Activated T-helper 9 cell treated with anti-CD3 and anti-CD28 coated beads, Interleukin-2, amount 50 U/mL, for 16 hours (primary cell): ENCODE measurements at places on chromosomes 1 and 21.
A peak's percentile ranks its signal among the peaks of the same experiment; 100 is the strongest.

- DNase-seq, result no peak
These were observed 1679.0 kb upstream of the B3GALT2 start for GRCh38 chr1:194865383-194865782.

GRCh38 chr1:5140136-5140535 is 485.7 kb downstream of the AJAP1 start:
- DNase-seq, result no peak

- no peak for DNase-seq
These were observed 123.9 kb downstream of the CASZ1 start for GRCh38 chr1:10672343-10673050.

DNA sequence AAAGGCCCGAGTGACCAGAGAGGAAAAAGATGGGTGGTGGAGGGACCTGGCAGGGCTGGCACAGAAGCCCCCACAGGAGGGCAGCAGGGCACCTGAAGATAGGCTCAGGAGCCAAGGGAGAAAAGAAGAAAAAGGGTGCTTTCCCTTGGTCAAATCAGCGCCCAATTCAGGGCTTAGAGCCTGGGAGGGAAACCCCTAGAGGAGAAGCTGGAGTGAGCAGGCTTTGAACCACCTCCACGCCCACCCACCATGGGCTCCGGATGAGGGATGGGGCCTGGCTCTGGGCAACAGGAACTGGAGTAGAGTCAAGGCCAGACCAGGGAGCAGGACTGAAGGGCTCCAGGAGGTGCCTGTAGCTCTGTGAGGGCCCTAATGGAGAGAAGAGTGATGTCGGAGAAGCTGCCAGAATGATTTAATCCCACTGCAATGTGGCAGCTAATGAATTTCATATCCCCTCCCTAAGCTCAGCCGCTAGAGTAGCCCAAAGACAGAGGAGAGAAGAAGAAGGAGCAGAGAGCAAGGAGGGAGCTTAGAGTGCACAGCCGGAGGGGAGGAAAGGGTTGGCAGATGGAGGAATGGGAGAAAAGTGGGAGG is 12.0 kb upstream of the PRELP start:
- no peak for DNase-seq

GRCh38 chr1:18111605-18112297 is 4.2 kb downstream of the IGSF21 start:
- DNase-seq, result no peak

DNA sequence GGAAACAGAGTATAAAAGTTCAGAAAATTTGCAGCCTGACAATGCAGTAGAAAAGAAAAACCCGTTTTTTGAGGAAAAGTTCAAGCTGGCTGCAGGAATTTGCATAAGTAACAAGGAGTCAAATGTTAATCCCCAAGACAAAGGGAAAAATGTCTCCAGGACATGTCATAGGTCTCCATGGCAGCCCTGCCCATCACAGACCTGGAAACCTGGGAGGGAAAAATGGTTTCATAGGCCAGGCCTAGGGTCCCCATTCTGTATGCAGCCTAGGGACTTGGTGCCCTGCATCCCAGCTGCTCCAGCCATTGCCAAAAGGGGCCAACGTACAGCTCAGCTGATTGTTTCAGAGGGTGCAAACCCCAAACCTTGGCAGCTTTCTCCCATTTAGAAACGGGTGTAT is 3.6 kb upstream of the KCNT2 start:
- DNase-seq, result no peak

DNA sequence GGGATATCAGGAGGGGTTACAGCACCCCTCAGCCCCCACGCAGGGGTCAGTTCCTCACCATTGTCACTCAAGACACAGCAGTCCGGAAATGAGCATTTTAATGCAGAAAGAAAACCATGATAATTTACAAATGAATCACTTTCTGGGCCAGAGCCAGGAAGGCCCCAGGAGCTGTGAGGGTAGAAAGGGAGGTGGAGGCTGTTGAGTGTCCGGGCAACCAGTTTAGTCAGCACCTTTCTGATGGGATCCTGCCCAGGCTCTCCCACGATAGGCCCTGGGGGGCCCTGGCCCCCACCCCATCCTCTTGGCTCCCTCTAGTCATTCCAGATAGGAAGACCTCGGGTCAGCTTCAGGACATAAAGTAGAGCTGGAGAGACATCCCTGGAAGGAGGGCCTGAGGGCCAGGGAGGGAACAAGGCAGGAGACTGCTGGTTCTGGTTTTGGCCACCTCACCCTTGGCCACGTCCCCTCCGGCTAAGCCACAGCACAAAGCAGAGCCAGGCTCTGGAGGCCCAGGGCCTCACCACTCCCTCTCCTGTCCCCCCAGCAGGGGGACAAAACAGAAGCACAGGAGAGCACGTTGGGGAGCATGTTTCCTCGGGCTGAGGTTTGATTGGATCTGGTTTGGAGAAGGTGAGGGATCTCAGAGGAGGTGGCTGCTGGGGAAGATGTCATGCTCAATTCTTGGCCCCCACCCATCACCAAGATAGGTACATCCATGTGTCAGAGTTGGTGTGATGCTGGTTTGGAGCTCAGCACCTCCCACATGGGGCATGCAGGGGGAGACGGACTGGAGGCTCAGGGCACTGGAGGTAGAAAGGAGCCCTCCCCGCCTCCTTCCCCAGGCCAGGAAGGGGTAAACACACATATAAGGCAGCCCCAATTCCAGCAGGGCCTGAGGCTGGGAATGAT is 20.6 kb downstream of the ETNK2 start:
- no peak for DNase-seq

- DNase-seq, result no peak
These were observed 145.6 kb upstream of the NFIA start for GRCh38 chr1:60936591-60937342.

GRCh38 chr1:192983349-192983980 is 75.7 kb downstream of the UCHL5 start:
- peak; percentile 6 for DNase-seq

GRCh38 chr1:165403835-165404482 is 41.0 kb downstream of the RXRG start:
- DNase-seq, result no peak

GRCh38 chr1:155127967-155128754 is 485 bp downstream of the EFNA1 start:
- no peak for DNase-seq

- DNase-seq, result no peak
These were observed 66.5 kb downstream of the AK4 start for GRCh38 chr1:65214340-65215027.

- no peak for DNase-seq
These were observed 151.6 kb downstream of the DISC1 start for GRCh38 chr1:231778009-231778719.

DNA sequence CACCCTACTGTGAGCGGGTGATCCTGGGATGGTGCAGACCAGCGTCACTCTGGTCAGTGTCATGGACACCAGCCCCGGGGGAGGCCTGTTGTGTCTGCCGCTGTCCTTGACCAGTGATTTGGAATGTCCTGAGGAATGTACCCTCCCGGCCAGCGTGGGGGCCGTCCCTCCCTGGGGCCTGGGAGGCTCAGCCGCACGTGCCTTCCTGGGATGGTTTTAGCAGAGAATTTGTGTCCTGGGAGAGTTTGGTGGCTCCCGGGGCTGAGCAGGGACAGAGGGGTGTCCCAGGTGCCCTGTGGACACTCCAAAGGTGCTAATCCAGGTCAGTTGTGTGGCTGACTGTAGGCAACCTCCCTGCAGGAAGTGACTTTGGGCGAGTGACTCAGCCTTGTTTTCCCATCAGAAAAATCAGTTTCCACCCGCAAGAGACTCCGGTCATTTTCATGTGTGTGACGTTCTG is 6.2 kb downstream of the ARHGEF16 start:
- no peak for DNase-seq

DNA sequence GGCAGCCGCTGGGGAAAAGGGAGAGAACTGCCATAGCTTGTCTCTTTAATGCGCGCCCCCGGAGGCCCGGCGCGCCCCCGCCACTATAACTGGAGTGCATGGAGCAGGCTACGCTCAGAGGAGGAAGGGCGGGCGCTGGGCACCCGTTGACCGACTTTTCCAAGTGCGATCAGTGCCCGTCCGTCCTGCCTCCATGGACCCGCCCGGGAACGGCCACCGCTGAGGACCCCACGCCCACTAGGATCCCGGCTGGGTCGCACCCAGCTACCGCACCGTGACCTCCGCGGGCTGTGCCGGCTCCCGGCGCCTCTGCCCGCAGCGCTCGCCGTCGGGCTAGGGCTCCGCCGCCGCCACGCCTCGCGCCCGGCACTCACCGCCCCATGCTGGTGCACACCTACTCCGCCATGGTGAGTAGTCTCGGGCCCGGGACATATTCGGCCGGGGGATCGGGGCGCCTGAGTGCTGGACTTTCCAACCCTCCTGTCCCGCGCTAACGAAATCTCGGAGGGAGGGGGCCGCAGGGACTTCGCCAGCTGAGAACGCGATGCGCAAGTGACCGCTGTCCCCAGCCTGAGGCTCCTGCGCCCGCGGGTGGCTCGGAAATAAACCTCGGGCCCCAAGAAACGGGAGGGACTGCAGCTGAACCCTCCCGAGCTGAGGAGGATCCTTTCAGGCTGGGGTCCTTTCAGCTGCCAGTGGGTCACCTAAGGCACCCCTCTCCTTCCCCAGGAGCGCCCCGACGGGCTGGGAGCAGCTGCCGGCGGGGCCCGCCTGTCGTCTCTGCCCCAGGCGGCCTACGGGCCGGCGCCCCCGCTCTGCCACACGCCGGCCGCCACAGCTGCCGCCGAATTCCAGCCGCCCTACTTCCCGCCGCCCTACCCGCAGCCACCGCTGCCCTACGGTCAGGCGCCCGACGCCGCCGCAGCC is at the start of gene TFAP2E:
TSS of gene TFAP2E (plus strand) at position 117 of the 927 bp plus-strand sequence. CDS start at position 381, 264 bp downstream.
- DNase-seq, result no peak

- DNase-seq, result no peak
These were observed 995 bp upstream of the KIF26B start for GRCh38 chr1:245153552-245154428.
